Stimulated activated CD8-positive, alpha-beta memory T cell treated with anti-CD3 and anti-CD28 coated beads, Interleukin-15, amount 100 ng/mL, for 48 hours (primary cell): ENCODE measurements at places on chromosomes 4 and X.

- no peak for DNase-seq
These were observed 13.8 kb upstream of the CDKL2 start for GRCh38 chr4:75644095-75644494.

DNA sequence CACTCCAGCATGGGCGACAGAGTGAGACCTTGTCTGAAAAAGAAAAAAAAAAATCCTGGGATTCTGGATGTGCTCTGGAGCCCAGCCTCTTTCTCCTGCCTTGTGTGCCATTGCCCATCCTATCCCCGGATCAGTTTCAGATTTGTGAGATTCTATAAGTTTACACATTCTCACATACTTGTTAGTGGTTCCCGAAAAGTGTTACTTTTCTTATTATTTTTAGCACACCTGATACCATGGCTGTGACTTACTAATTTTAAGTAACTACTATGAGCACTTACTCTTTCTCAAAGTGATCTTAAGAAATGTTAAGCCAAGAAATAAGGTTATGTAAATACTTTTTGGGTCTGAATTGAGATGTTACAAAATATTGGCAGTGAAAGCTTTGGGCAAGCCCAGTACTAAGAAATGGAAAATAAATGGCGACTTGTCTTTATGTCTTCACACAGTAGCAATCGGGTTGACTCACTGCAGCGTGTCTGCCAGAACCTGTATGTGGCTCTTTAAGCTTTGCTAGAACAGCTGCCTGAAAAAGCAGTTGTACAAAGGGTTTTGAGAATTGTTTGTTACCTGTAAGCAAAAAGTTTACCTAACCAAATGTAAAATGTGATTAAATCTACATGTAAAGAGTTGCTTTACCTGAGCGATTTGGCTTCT, 118.7 kb downstream of the KLHL8 start:
- no peak for DNase-seq

DNA sequence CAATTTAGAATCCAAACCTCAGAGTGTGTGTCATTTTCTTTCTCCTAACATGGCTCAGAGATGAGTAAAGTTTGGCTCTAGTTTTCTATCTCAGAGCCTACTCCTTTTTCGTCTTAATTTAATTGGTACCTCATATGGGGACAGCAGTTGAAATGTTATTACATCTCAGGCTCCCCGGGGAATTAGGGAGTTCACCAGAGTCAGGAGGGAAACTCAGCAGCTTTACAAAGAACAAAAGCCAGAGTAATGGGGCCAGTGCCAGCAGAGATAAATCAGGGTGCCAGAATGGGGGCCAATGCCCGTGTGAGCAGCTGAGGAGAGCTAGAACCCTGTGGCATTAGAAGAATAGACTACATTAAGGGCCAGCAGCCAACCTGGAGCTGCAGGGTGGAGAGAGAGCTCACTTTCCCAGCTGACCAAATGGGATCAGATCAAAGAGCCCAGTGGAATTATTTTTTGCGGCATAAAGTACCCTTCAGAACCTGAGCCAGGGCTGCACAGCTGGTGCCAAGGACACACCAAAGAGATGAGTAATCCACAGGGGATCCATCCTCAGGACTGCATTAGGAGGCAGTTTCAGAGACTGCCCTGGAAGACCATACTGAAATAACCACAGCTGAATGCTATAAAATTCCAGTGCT, 207.1 kb upstream of the DKK2 start:
- DNase-seq = no peak

- DNase-seq = no peak
These were observed 40.5 kb downstream of the BBS12 start for GRCh38 chr4:122772986-122773385.

DNA sequence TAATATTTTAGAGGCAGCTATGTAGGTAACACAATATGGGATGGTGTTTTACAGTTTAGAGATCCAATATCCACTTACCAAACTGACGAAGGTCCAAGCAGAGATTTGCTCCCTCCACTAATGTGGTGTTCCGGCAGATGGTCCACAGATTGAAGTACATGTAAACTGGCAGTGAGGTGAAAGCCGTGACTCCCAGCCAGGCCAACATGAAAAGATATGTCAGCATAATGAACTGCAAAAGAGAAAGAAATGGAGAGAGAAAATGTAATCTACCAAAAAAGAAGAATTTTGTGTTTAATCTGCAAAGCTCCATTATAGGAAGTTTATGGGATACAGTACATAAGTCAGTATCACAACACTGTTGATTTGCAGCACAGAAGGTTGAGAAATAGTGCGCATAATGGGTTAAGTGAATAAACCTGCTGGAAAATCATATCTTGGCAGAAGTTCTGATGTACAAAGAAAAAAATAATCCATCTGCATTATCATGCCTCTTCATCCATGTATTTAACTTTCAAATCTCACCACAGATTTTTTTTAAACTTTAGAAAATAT, 160.2 kb downstream of the GPM6A start:
- no peak for DNase-seq

DNA sequence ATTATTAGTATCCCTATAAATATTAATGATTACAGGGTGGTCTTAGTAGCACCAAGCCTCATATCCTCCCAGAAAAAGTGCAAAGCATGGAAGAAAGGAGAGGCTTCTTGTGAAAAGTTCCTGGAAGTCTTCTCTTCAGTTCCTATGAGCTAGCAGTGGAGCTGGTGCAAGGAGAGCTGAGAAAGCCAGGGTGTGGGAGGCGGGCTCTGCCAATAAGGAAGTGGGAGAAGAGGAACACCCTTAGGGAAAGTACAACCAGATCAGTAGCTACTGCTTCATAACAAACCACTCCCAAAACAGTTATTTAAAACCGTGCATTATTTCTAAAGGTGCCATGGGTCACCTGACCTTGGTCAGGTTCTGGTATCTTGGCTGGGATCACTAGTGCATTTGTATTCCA, 72.4 kb downstream of the MAP9 start:
- no peak for DNase-seq

DNA sequence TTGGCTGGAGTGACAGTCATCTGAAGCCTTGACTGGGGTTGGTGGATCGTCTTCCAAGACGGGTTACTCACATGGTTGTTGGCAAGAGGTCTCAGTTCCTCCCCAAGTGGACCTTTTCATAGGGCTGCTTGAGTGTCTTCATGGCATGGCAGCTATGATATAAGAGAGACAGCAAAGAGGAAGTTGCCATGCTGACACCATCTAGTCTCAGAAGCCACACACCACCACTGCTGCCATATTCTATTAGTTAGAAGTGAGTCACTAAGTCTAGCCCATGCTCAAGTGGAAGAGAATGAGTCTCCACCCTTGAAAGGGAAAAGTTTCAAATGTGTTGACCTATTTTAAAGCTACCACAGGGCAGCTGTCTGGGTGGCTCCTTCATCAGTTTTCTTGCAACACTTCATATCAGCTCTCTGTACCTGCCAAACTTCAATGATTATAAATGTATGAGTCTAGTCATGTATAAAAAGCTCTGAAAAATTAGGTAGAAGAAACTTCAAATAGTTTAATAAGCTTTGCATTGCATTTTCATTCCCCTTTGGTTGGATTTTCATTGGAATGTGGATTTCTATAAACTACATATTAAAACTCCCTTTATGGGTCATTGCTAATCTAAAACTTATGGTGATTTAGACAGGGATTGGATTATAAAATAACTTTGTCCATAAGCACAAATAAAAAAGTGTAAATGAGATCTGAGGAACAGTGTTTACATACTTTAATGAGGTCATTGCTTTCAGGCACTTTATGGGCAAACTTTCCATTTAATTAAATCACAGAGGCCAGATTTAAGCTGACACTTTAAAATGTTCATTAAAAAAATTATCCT, 68.0 kb upstream of the ATXN3L start:
- no peak for DNase-seq

DNA sequence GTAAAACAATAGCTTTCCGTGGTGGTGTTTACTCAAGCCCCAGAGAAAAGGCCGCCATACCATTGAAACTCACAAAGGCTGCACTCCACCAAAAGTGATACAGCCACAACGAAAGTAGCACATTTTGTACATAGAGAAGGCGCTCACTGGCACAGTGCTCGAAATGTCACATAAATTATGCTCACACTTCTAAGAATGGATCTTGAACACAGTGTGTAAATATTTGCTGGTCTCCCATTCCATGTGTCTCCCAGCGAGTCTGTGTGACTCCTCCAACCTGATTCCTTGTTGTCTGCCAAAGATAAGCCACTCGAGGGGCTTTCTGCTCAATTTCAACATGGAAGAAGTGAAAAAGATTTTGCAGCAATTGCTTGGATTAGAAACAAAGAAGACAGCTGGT, 234.0 kb upstream of the VCX3A start:
- no peak for DNase-seq

GRCh38 chrX:56765811-56766553, 36.9 kb downstream of the NBDY start:
- no peak for DNase-seq

DNA sequence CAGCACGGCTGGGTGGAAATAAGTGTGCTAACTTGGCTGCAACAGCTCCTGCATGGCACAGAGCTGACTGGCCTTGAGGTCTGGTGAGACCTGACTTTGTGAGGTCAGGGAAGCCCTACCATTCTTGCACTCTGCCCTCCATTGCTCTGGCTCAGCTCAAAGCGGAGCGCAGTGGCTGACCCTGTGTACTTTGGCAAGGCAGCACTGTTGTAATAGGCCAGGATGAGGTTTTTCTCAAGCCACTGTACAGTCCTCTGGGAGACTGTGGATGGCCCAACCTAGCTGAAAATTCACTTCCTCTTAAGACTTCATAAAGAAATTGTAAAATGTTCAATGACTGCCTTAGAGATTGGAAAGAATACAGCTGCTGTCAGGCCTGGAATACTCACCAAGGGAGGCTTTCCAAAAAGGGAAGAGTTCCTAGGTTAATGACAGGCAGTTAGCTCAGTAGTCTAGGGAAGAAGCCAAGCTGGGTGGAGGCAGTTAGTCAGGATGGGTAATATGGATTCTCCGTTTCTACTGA, 129.8 kb downstream of the GUCY2F start:
- no peak for DNase-seq

DNA sequence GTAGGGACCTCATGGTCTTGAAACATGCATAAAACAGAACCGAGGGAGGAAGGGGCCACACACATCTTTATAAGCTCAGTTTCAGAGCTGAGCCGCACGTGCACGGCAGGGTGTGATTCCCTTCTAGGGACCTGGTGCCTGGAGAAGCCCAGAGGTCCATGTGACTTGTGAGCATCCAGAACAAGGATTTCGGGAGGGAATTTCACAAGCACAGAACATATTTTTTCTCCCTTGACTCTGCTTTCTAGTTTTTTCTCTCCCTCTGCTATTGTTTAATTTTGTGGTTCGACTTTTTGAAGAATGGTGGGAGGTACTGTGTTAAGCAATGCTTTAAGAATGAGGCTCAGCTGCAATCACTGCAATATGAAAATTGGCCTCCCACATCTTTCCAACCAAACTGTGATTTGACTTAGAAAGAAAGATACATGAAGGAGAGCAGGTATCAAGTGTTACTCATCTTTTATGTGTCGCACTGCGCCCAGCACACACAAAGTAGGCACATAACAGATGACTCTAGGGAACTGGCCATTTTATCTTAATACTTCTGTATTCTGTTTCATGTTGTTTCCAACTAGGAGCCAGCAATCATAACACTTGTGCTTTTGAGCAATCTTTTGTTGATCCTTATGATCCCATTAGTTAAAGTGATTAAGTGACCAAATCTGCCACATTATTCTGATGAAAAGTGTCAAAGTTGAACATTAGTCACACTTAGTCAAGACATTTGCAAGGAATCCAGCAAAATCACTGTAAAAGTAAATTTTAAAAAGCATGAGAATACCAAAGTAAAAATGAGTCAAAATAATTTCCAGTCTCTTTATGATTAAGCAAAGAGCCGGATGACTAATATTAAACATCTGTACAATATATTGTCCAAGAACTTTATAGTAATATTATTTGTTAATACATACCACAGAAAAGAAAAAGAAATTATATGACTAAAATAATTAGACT, 86.4 kb downstream of the SHISA3 start:
- no peak for DNase-seq

DNA sequence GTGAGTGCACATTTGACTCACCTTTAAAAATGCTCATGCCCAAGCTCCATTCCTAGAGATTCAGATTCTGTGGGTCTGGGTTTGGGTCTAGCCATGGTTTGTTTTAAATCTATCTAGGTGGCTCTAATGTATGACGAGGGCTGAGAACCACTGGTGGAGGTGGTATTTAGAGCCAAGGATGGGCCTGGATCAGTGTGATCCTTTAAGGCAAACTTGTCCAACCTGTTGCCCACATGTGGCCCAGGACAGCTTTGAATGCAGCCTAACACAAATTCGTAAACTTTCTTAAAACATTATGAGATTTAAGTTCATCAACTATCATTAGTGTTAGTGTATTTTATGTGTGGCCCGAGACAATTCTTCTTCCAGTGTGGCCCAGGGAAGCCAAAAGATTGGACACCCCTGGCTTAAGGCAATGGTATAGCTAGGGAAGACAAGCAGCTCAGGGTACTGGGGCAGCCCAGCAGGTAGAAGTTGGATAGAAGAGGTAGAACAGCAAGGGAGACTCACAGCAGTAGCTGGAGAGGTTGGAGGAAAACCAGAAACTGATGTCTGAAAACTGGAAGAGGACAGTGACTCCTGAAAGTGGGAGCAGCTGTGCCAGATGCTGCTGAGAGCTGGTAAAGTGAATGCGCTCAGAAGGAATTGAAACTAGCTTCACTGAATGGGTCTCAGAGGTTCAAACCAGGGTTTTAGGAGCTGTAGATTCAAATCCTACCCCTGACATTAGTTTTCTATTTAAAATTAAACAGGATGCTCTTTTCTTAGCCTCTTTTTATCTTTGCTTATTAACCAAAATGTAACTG, 18.2 kb downstream of the ADD1 start:
- DNase-seq = no peak

DNA sequence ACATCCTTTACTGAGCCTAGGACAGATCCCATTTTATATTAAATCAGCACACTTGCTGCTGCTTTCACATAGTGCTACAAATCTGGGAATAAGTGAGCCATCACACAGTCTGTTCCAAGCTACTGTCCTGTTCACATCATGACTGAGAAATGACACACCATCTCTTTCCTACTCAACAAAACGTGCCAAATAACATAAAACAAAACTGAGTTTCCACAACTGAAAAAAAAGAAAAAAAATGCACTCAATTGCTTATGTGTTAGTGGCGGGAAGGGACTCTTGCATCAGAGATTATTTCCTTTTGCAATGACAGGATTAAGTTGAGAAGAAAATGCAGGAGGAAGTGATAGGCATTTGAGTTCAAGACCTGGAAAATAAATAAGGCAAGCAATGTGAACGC, 109.0 kb downstream of the SHROOM4 start:
- DNase-seq = no peak
